Activated CD4-positive, alpha-beta T cell treated with anti-CD3 and anti-CD28 coated beads, Interleukin-10, Interleukin-2, amounts not matched to agents 100 ng/mL and 50 ng/mL, durations not matched to agents 16 hours and 8 hours (primary cell): ENCODE measurements at places on chromosomes 1 and 21.

DNA sequence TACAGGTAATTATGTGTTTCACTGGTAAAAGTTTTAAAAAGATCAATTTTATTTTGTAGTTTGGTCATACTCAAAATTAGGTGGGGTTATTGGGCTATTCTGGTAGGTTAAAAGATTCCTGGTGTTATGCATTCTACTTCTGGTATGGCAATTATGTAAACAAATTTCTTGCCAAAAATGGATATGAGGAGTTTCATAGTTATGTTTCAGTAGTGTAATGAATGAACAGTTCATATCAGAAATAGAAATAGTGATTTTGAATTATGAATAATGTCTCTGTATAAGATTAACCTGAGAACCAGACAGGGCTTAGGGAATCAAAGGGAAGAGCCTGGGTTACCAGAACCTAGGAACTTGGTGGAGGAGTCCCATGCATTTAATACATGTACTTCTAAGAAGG lies 15.9 kb downstream of the ATF6 start:
- DNase-seq, result no peak

DNA sequence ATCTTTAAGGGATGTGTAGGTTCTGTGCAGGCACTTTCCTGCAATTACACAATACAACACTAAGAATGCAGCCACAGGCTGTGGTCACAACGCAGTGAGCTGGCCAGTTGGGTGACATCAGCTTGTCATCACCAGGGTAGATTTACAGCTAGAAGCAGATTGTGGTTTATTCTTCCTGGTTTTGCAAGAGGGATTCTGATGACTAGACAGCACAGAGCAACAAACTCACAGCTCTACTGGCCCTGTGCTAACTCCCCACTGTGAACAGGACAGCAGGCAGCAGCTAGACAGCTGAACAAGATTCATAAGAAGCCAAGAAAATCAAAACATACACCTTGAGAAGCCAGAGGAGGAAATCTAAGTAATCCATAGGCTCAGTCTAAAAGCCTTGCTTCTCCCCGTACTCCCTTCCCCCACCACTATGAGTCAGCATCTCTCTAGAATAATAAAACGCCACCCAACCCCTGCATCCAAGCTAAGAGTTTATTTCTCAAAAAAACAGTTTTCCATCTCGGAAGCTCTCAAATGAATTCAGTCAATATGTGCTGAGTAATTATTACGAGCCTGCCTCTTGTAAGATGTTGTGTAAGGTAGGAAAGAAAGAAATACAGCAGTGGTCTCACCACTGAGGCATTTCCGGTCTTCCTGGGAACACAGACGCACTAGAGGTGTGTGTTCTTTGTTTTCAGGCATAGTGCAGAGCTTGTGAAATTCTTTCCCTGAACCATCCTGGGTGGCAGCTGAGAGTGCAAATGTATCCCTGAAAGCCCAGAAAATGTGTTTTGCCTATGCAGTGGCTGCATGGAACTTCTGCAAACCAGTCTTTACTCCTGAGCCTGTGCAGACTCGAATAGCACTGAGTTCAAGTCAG lies 162.8 kb downstream of the NTPCR start:
- DNase-seq, result peak; percentile 91

GRCh38 chr1:9746211-9746610 lies 77.6 kb downstream of the CLSTN1 start:
- no peak for DNase-seq

DNA sequence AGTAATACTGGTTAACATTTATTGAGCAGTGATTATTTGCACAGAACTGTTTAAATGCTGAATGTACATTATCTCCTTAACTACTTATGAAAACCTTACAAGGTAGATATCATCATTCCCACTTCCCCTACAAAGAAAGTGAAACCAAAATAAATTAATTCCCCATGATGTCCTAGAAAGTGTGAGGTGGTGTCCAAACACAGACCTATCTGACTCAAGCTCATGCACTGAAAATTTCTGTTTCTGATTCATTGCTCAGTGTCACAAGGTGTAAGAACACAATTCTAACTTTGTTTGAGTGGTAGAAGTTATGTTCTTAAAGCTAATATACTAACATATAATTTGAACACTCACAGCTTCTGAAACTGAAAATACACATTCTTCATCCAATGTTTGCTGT lies 178.7 kb downstream of the MRPL39 start:
- DNase-seq, result peak; percentile 62

GRCh38 chr21:44984428-44984791 lies 44.6 kb downstream of the SLX9 start:
- DNase-seq, result no peak

GRCh38 chr1:113780374-113781146 lies 21.3 kb upstream of the PHTF1 start:
- DNase-seq, result peak; percentile 46

- no peak for DNase-seq
Observed at GRCh38 chr1:3031401-3032221, 10.3 kb downstream of the ACTRT2 start.

DNA sequence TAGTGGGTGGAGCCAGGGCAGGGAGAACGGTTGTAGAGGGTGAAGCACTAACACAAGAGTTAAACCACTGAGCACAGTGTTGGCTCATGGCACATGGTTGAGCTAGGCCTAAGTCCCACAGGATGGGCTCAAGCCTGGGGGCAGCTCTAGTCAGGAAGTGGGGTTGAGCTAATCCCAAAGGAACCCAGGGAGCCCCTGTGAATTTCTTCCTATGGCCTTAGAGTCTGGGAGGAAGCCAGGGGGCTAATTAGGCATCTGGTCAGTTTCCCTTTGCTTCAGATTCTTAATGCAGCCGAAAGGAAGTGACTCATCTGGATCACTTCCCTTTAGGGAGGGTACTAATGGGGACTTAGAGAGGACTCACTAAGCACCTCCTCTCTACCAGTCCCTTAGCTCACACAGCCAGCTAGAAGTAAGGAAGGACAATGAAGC lies 10.1 kb downstream of the CFAP45 start:
- DNase-seq, result peak; percentile 34

DNA sequence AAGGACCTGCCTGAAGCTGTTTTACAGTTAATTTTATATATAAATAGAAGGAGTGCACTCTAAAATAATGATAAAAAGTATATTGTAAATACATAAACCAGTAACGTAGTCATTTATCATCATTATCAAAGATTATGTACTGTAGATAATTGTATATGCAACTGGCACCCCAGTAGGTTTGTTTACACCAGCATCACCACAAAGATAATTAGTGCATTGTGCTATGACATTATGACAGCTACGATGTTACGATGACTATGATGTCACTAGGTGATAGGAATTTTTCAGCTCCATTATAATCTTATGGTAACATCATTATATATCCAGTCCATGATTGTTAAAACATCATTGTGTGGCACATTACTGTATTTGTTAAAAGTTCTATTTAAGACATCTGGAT lies 185.2 kb downstream of the LBR start:
- no peak for DNase-seq

DNA sequence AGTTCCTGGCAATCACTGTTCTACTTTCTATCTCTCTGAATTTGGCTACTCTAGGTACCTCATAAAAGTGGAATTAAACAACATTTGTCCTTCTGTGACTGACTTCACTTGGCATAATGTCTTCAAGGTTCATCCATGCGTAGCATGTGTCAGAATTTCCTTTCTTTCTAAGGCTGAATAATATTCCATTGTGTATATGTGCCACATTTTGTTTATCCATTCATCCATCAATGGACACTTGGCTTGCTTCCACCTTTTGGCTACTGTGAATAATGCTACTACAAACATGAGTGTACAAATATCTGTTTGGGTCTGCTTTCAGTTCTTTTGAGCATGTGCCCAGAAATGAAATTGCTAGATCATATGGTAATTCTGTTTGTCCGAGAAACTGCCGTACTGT lies 14.7 kb downstream of the CACHD1 start:
- DNase-seq, result no peak

DNA sequence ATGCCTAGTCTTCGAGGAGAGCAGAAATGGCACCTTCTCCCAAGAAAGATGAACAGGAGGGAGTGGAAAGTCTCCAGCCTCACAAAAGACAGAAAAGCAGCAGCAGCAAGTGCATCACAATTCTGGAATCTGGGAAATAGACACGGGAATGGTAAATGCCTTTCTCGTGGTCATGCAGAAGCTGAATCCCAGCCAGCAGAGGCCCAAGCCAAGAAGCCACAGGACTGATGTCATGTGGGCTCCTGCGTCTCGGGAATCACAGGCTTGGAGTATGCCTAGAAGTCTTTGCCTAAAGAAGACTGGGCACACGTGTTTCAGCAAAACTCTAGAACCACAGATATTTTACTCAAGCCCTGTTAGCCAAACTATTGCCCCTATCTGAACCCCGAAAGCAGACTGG lies 260.3 kb upstream of the PLD5 start:
- no peak for DNase-seq

DNA sequence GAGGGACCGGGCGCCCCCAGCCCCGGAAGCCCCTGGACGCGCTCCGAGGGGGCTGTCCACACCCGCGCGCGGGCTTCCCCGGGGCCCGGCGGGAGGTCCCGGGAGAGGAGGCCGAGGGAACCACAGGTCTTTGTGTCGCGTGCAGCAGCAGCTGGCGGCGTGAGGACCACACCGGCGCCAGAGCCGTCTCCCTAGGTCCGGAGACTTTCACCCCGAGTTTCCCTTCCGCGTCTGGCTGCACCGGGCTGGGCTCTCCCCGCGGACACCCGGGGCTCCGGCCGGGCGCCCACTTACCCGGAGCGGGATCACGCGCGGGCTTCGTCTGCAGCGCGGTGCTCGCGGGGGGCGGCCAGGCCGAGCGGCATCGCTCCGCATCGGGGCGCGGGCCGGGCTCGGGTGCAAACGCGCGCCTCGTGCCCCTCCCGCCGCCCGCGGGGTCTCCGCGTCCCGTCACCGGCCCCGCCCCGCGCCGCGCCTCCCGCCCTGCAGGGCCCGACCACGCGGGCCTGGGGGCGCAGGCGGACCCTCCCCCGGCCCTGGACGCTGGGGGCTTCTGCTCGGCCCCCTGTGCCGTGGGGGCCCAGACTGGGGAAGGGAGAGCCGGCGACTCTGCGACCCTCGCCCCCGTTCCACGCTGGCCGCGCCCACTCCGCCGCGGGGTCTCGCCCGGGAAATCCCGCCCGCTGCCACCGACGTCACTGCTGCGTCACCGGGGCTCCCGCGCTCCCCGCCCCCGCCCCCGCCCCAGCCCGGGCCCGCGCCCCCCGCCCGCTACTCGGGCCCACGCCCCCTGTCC lies at the start of gene GNG4:
Gene GNG4 (minus strand): TSS at position 417 of the 796 bp plus-strand sequence. CDS start 65,946 bp downstream, outside the sequence.
- no peak for DNase-seq

GRCh38 chr1:25117233-25117823 lies 115.0 kb downstream of the SYF2 start:
- peak; percentile 47 for DNase-seq

GRCh38 chr1:7541629-7542028 lies 229.5 kb upstream of the VAMP3 start:
- DNase-seq, result no peak

DNA sequence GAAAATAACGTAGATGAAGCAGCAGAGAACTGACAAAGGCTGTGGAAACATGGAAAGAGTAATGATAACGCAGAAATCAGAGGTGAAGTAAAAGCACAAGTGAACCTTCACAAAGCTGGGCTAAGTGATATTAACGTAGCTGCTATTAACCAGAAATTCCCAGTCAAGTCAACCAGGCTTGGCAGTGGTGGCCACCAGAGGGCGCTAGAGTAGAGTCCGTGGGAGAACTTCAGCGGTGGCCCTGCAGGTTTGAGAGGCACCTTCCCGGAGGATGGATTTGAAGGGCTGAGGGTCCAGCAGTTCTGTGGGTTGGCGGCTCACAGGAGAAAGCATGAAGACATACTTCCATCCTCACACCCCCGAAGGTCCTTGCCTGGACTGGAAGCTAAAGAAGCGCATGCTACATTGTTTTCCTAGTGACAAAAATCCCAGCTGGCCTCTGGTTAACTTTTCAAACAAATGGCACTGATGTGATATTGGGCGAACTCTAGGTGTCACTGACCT lies 81.7 kb upstream of the ZNF648 start:
- DNase-seq, result peak; percentile 87

- no peak for DNase-seq
Observed at GRCh38 chr1:111208921-111209320, 8.5 kb upstream of the DENND2D start.

GRCh38 chr21:33302055-33302454 lies 22.7 kb upstream of the IFNAR1 start:
- no peak for DNase-seq

GRCh38 chr21:26005464-26005863 lies 165.1 kb downstream of the APP start:
- DNase-seq, result no peak
